ENCODE measurements at places on chromosomes 12 and 14. TPM values are rescaled to one million over a fixed set of nuclear protein-coding genes. Genes with fewer than 3 reads are reported as not detected.

DCAF5 gene
- 47.3 TPM for total RNA-seq

SLC38A6 gene
- total RNA-seq, result 17.2 TPM

RFLNA gene
- total RNA-seq, result 1.9 TPM

LRP1-AS gene
- not detected for total RNA-seq

CD27 gene
- total RNA-seq, result 1.2 TPM

FZD10 gene
- 1.2 TPM for total RNA-seq

NXPH4 gene
- 1.2 TPM for total RNA-seq

LMNTD1 gene
- not detected for total RNA-seq

ANG gene
- total RNA-seq, result 19.7 TPM

LTB4R2 gene
- 5.5 TPM for total RNA-seq

DNA sequence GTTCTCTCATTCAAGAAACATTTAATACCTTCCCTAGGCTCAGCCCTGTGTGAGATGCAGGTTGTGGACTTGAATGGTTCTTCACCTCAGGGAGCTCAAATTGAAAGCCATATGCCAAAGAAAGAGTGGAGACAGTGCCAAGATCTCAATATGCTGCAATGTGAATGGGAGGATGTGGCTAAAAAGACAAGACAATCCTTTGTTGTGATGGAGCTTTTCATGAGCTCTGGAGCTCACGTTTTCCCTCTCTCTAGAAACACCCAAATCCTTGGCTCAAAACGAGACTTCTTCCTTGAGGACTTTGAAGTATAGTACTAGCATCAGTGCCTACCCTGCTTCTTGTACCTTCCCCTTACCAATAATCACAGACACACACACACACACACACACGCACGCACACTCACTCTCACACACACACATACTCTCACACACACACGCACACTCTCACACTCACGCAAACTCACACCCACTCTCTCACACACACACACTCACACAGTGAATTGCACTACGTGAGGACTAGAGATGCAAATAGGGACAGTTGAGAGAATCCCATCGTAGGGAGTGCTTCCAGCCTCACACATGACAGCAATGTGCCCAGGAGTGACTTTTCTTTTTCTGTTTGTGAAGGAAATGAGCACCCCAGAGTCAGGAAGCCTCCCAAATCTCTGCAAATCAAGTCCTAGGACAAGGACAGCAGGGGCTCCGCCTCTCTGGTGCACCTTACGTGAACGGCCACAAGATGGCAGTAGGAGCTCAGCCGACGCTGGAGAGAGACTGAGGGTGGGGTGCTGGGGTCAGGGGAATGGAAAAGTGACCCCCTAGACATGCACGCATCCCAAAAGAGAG, 231.4 kb downstream of the PCNX1 start:
- peak; percentile 83 for DNase-seq

DNA sequence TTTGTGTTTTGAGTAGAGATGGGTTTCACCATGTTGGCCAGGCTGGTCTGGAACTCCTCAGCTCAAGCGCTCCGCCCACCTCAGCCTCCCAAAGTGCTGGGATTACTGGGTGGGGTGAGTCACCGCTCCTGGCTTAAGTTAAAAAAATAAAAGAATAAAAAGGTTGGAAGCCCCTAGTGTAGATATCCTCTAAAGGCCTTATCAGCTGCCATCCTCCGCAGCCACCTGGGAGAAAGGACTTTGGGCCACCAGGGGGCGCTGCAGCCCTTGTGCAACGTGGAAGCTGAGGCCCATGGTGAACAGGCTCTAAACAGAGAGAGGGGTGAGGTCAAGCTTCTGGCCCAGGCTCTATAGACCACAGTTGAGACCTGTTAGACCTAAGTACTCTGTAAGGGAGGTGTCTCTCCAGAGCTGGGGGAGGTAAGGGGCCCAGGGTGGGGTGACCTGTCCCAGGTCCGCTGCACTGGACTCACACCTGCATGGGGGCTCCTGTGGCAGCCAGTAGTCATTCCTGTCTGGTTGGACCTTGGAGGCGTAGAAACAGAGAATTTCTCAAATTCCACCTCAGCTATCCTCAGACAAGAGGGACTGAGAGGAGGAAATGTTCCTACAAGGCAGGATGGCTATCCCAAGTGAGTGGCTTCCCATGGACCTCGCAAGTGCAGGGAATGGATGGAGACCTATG, 14.0 kb upstream of the RACGAP1 start:
- DNase-seq, result peak; percentile 89

DNA sequence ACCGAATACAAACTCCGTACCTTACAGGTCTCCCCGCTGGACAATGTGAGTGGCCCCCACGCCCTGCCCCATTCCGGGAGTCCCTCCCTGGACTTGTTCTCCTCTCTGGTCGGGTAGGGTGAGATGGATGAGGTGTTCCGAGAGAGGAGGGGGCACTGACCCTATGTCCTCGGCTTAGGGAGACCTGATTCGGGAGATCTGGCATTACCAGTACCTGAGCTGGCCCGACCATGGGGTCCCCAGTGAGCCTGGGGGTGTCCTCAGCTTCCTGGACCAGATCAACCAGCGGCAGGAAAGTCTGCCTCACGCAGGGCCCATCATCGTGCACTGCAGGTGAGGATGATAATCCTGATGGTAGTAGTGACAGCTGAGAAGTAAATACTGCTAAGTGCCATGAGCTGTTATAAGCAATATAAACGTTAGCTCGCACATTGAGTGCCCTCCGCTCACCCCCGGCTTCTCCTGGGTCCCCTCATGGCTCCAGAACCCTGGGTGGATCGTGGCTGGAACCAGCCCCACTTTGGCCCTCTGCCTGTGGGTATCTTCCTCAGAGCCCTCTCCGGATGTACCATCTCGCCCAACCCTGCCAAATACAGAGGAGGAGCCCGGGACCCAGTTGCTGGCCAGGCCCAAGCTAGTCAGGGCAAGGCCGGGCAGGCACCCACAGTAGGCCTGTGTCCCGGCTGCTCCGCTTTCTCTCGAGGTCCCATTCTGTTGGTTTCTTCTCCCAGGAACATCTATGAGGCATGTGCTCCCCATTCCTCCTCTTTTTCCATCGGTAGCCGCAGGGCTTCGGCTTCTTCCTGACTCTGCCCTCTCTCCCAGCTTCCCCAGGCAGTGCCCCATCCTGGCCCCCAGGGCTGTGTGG, 6.8 kb downstream of the PTPN6 start:
- DNase-seq, result no peak

- no peak for DNase-seq
These were observed 46.7 kb upstream of the PNMA1 start for GRCh38 chr14:73760598-73761586.

GRCh38 chr12:62205346-62205745, 54.9 kb upstream of the USP15 start:
- DNase-seq, result no peak

GRCh38 chr14:102590667-102591099, 1.8 kb upstream of the RCOR1 start:
- peak; percentile 59 for DNase-seq

GRCh38 chr12:31234955-31235867, 90.7 kb downstream of the SINHCAF start:
- no peak for DNase-seq

- no peak for DNase-seq
These were observed 24.4 kb downstream of the ATP23 start for GRCh38 chr12:57965766-57966165.

DNA sequence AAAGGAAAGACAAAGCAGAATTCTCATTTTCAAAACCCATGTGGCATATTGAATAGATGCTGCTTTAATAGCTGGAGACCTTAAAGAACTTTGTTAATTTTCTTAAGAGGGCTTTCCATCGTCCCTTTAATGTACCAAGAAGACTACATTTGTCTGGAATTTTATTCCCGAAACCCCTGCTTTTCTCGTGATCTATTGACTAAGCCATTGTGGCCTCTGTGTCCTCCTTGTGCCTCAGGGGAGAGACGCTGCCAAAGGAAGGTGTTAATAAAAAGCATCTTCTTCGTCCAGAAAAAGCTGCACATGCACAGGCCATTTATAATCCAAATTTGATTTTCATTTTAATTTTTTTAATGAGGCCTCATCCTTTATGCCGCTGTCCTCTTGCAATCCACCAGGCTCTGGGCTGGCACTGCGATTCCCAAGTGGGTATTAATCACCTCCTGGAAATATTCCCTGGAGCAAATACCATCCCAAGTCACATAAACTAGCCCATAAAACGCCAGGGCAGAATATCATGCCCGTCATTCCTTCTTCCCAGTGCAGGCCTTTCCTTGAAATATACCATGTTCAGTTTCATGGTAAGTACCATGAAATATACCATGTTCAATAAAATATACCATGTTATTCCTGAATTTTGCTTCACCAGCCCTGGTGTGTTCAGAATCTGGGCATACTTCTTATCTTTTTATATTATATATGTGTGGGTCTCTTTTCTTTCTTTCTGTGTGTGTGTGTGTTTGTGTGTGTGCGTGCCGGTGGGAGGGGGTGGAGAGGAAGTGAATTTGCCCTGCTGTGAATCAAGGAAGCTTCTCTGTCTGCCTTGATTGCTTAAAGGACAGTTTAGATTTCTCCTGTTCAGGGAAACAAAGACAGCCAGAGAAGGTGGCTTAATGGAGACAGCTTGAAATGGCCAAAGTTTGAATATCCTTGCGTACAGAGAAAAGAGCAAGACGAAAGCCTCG, 147.6 kb downstream of the PHETA1 start:
- DNase-seq, result no peak

- no peak for DNase-seq
These were observed 27.3 kb downstream of the CKAP4 start for GRCh38 chr12:106220536-106220935.

GRCh38 chr14:20560961-20561360, at the start of gene RNASE9:
Gene RNASE9 (minus strand): TSS chr14:20561047.
- DNase-seq, result no peak

DNA sequence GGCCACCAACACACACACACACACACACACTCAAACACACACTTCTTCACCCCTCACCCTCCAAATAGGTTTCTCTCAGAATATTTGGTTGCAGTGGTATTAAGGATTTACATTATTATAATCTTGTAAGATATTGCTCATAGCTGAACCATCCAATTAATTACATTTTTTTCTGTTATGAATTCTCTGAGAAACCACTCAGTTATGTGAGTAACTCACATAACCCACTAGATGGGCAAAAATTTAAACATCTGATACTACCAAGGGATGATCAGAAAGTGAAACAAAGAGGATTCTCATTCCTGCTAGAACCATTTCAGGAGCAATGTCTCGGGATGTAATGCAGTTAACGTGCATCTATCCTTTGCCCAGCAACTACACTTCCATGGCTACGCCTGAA, 31.6 kb downstream of the TMTC1 start:
- no peak for DNase-seq

GRCh38 chr12:97306147-97306546, 156.5 kb upstream of the RMST start:
- no peak for DNase-seq

DNA sequence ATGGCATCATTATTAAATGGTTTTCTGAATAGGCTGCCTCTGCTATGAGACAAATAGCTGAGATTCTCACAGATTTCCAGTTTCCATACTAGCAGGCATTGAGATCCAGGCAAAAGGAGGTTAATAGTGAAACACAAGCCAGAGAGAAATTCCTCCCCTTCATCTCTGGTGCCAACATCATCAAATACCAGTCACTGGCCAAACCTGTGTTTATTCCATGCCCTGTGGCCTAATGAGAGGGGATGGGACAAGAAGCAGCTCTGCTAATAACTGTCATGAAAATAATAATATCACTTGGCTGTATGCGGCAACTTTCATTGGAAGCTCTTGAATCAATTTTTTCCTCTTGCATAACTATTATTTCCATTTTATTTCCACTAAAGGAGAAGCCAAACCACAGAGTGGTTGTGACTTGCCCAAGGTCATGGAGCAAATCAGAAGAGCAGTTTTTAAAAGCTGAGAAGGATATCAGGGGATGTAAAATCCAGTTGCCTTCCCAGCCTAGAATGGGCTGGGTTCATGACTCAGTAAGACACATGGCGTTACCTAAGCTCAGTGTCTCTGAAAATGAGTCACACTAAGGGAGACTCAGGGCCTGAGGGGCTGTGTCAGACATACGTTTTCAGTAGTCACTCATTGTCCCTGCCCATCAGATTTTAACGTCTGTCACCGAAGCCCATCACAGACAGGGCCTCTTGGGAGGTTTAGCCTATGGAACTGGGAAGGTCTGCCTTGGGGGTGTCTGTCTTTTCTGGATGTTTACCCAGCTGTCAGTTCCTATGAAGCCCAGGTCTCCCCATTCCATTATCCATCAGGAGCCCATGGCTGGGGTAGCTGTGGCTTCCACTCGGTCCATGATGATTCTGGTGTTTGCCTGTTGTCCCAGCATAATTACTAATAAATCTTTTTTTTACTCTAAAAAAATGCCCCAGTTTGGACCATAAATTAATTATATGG, 208.8 kb upstream of the EEA1 start:
- DNase-seq, result no peak

GRCh38 chr12:130925666-130926015, 28.1 kb upstream of the ADGRD1 start:
- DNase-seq, result no peak

GRCh38 chr12:128573907-128574306, 249.9 kb downstream of the SLC15A4 start:
- no peak for DNase-seq

- DNase-seq, result no peak
These were observed 49.8 kb upstream of the USP15 start for GRCh38 chr12:62210422-62210821.

DNA sequence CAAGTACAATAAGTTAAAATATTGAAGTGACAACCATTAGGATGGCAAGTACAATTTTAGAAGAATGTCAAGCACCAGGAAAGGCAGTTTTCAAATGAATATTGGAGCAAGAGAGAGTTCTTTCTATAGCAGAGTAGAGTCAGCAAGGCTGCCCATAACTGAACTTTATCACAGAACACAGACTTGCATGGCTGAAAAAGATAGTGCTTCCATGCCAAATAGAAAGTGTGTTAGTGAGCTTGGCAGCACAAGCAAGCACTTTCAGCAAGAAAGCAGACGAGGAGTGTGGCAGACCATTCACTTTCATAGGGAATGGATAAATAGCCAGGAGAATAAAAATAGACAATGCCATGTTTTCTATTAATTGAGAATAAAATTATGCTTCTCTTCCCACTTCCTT, 647.0 kb upstream of the MGAT4C start:
- no peak for DNase-seq

Data from aorta (tissue), 5 donors.